NCI-H510A treated with DMSO at 0.1 percent for 48 hours (cell line): ENCODE measurements at places on chromosomes 12 and 14.

DNA sequence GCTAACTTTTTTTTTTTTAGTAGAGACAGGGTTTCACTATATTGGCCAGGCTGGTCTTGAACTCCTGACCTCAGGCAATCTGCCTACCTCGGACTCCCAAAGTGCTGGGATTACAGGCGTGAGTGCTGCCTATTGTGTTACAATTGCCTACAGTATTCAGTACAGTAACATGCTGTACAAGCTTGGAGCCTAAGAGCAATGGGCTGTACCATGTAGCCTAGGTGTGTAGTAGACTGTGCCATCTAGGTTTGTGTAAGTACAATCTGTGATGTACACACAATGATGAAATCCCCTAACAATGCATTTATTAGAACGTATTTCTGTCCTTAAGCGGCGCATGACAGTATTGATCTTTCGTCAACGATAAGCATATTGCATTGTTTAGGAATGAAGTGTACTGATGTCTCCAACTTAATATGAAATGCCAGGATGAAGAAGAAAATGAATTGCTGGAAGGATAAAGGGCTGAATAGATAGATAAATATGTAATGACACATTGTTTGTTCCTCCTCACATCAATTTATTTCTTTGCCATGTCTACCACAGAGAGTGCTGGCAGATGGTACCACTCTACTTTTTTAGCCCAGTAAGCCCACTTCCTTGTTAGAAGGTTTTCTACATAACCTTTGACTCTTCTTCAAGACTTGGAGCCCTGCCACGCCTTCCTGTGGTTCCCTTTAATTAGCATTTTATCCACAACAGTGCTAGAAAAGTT, 467.5 kb downstream of the VRK1 start:
- no peak for DNase-seq

GRCh38 chr14:34055157-34055950, 104.5 kb upstream of the EGLN3 start:
- DNase-seq: no peak

DNA sequence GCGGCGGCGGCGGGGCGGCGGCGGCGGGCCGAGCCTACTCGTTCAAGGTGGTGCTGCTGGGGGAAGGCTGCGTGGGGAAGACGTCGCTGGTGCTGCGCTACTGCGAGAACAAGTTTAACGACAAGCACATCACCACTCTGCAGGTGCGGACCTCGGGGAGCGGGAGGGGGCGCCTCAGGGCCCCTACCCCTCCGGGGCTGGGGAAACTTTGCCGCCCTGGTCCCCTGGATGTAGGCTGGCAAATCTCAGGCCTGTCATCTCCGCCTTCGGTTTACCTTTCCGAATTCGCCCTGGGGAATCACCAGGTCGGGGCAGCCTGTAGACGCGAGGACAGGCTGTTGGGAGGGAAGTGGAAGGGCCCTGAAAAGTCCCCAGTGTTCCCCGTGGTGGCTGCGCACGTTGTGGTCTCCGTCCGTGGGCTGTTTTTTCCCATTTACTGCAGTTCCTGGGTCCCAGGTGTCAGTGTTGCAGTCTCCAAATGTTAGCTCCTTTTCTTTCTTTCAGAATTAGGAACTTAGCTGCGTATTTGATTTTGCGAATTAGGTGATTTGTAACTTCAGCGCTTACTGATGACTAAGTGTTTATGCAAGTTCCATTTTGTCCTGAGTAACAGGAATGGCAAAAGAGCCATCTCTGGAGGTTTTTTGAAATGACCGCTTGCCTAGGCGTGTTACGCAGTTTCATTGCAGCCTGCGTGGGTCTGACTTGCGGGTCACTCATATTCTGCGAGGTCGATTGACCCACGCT, 656 bp downstream of the RAB21 start:
- peak; percentile 47 for DNase-seq

- no peak for DNase-seq
Observed at GRCh38 chr12:40104461-40105264, 1.2 kb downstream of the SLC2A13 start.

GRCh38 chr14:29348504-29348903, 579.1 kb downstream of the PRKD1 start:
- DNase-seq: no peak

GRCh38 chr14:101709962-101710931, 51.3 kb upstream of the PPP2R5C start:
- peak; percentile 42 for DNase-seq

DNA sequence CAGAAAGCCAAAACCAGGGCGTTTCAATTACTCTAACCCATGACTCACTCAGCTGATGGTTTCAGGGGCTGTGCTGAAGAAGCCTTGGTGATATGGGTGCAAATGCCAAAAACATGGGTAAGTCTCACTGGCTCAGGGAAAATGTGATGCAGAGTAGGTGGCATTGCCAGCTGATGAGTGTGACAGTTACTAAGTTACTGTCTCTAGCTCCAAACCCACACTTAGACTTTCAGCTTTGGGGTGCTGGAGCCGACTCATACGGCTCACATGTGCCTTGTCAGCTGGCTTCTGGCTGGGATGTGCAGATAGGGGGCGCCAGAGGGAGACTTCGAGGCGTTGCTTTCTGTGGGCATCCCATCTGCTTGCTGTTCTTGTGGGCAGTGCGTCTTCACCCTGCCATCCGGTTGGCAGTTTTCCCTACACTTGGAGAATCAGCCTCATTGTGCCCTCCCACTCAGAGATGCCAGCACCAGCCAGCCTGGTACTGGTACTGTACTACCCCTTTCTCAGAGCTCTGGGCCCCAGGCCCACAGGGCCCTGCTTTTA, 11.1 kb upstream of the KRT7 start:
- no peak for DNase-seq

GRCh38 chr14:37665479-37665878, 70.0 kb downstream of the TTC6 start:
- DNase-seq: no peak

DNA sequence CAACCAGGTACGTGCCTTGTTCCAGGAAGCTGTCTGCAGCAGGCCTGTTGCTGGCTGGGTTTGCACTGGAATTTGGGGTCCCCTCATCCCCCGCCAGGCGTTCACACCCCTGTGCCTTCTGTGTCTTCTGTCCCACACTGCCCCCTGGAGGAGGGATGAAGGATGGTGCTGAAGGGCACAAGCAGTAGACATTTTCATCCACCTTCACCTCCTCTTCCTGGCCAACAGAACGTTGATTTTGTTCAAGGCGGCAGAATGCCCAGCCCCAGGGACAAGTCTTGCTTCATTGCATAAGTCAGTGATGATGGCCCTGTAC, 122.1 kb downstream of the CALM1 start:
- DNase-seq: peak; percentile 41

GRCh38 chr12:67662910-67663538, 14.5 kb downstream of the DYRK2 start:
- no peak for DNase-seq

GRCh38 chr12:12501121-12501520, 61.5 kb downstream of the DUSP16 start:
- no peak for DNase-seq

GRCh38 chr12:66600903-66601302, 78.0 kb downstream of the GRIP1 start:
- no peak for DNase-seq

GRCh38 chr12:65196762-65197567, 27.6 kb downstream of the LEMD3 start:
- no peak for DNase-seq

- DNase-seq: no peak
Observed at GRCh38 chr14:37140176-37140575, 32.2 kb downstream of the SLC25A21 start.

GRCh38 chr12:101769865-101770264, 30.6 kb upstream of the SYCP3 start:
- DNase-seq: peak; percentile 76

DNA sequence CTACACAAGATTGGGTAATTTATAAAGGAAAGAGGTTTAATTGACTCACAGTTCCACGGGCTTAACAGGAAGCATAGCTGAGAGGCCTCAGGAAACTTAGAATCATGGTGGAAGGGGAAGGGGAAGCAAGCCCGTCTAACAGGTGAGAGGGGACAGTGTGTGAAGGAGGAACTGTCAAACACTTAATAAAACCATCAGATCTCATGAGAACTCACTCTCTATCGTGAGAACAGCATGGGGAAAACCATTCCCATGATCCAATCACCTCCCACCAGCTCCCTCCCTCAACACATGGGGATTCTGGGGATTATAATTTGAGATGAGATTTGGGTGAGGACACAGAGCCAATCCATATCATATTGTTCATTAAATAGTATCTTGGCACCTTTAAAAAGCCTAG, 56.1 kb downstream of the EPS8 start:
- no peak for DNase-seq

DNA sequence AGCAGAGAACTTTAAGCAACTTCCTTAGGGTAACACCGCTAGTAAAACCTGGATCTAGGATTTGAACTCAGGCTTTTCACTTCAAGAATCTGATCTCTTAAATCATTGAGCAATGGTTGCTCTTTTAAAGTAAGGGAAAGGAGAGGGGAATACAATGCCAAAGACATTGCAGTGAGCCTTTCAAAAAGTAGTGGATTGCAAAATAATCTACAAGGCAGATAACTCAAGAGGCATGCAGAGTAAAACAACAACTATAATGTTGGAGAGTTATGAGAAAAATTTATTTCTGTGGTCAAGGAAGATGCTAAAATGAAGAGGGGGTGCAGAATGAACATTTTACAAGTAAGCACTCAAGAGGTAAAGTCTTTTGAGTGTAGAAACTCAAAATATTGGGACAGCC, 432.6 kb downstream of the C12orf50 start:
- DNase-seq: no peak

DNA sequence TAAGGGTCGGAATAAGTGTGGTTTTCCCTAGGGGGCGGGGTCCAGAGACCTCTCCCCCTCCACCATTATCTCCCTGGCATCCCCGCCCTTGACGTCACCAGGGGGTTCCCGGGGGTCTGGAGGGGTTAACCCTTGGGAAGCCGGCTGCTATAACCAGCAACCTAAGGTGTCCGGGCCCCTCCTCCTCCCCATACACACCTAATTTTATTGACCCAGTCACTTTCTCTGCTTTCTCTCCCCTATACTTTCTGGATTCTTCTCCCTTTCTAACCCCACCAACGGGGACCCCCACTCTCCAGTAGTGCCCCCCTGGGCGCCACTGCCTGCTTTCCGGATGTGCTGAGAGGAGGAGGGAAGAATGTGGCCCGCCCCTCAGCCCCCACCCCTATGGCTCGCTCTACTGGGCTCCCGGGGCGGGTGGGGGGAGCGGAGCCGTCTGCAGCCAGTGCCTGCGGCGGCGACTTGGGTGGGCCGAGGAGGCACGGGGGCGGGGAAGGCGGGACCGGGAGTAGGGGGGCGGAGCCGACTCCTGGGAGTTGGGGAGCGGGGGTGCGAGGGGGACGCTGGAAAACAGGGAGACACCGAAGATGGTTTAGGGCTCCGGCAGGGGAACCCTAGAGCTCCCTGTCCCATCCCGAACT, 1.8 kb downstream of the GLI1 start:
- DNase-seq: peak; percentile 41

GRCh38 chr12:105228494-105228893, 7.5 kb downstream of the APPL2 start:
- no peak for DNase-seq

GRCh38 chr14:101254805-101255764, 306.2 kb upstream of the DIO3 start:
- DNase-seq: no peak

- no peak for DNase-seq
Observed at GRCh38 chr14:63673255-63673654, 31.6 kb upstream of the WDR89 start.

GRCh38 chr12:7502612-7503011, 965 bp downstream of the CD163 start:
- no peak for DNase-seq

GRCh38 chr12:82904219-82904790, 217.6 kb downstream of the TMTC2 start:
- DNase-seq: no peak

GRCh38 chr14:32996343-32996742, 57.7 kb downstream of the NPAS3 start:
- DNase-seq: no peak

DNA sequence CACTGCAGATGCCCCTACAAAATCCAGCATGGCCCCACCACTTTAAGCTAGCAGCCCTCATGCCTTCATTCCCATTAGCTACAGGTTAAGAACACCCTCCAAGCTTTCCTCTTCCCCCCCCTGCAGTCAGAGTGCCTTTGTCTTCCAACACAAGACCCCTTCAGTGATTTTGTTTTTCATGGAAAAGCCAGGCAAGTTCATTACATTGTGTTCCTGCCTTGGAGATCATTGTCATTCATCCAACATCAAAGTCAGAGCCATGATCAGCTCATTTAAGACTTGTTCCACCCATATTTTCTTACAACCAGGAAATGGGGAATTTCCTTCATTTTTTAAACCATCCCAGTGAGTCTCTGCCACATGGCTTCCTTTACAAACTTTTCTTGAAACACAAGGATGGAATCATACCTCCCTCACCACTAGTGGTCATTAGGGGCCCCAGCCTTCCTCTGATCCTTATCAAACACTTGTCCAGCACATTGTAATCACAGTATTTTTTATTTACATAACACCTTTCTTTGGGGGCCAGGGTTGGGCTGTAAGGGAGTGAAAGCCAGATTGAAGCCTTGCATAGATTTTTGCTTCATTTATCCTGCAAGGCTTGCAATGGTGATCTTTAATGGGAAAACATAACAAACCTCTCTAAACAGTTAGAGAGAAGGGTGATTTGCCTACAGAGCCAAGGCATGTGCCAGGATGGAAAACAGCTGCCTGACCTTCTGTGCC, 765.3 kb downstream of the MED13L start:
- DNase-seq: no peak

GRCh38 chr14:39087493-39087892, 15.5 kb downstream of the SEC23A start:
- no peak for DNase-seq

GRCh38 chr14:75437201-75438143, 9.7 kb downstream of the JDP2 start:
- DNase-seq: no peak

- no peak for DNase-seq
Observed at GRCh38 chr12:1832801-1833595, 12.6 kb downstream of the LRTM2 start.

- no peak for DNase-seq
Observed at GRCh38 chr14:45251912-45252311, 1.1 kb downstream of the MIS18BP1 start.

- DNase-seq: no peak
Observed at GRCh38 chr14:31128601-31129526, 78.7 kb downstream of the HECTD1 start.

DNA sequence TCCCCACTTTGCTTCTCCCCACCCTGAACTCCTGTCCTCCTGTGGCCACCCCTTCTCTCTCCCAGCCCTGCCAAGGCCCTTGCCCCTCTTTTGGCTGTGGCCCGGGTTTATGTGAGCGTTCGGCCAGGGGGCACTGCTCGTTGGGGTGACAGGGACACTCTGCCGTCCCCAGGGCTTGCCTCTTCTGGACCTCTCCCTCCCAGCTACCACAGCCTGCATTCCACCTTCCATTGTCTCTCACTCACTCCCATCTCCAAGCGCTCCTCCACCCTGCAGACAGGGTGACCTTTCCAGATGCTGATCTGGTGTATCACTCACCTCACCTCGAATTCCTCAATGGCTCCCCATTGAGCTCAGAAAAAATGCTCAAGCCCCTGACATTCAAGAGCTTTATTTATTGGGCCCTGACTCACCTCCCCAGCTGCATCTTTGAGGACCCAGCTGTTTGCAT, 1.4 kb downstream of the SERPINA9 start:
- no peak for DNase-seq
